ENCODE measurements at places on chromosomes 2 and 18.

DNA sequence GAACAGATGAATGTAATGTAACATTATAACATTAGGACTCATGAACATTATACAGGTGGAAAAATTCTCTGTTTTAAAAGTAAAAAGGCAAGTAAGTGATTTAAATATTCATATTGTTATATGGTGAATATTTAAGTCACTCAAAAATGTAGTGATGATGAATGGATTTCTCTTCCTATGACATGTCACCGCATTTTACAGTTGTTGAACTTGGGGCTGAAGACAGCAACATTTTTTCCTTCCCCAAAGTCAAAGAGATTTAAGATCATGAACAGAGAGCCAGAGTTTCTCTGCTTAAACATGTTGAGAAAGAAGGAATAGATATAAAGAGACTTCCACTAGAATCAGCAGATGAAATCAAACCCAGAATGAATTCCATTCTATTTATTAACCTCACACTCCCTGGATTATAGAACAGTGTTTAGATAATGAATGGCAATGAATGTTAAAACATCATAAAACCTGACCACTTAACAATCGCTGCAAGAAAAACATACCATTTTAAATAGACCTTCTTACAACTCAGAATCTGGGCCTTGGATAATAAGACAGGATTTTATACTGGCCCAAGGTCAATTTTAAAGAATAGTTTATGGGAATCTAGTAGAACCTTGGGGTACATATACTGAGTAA is 163.6 kb upstream of the SIX2 start:
- no peak for DNase-seq

- DNase-seq, result no peak
Measured at GRCh38 chr2:217610401-217610814, 392.4 kb downstream of the TNS1 start.

GRCh38 chr2:88811233-88811632 is 119.8 kb downstream of the RPIA start:
- no peak for DNase-seq

GRCh38 chr2:69831354-69831905 is 2.0 kb downstream of the GMCL1 start:
- DNase-seq, result no peak

DNA sequence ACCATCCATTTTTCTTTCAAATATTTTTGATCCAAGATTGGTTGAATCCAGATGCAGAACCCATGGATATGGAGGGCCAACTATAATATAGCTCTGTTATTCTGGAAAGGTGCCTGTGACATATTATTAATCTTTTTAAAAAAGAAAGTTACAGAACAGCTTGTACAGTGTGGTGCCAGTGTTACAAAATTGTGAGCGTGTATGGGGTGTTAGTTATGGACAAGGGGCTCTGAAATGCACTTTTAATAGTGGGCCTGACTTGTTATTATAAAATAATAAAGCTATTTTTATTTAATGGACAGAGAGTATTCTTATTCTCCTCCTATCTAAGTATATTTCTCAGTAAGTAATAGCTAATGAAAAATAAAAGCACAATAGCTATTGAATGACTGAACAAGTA is 111.2 kb downstream of the FARSB start:
- no peak for DNase-seq

DNA sequence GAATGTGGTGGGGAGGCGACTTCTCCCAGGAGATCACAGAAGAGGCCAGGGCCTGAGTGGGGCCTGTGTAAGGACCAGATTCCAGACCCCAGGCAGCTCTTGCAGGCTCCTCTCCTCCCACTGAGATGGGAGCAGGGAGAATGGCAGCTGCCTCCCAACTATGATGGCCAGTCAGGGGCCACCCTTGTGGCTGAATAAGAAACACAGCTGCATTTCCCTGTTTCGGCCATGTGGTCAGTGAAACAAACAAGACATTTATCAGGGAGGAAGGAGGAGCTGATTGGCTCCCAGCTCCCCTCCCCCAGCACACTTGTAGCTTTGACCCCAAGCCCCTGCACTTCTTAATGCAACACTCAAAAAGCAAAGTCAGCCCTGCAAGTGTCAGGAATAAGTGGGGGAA is 143.5 kb downstream of the CELF4 start:
- DNase-seq, result no peak

- DNase-seq, result no peak
Measured at GRCh38 chr2:36407413-36407812, 51.8 kb downstream of the CRIM1 start.

DNA sequence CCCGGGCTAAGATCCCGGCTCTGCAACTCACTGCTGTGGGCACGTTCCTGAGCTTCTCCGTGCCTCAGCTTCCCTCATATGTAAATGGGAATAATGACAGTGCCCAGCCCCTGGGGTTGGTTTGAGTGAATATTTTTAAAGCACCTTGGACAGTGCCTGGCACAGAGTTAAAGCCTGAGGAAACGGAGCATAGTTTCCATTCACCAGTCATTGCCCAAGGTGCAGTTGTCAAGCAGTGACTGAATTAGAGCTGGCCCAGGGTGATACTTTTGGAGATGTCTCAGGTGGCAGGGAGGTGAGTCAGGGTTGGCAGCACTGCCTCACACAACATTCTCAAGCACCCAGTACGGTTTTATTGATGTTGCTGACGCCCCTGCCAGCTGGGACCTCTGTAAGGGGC is 12.2 kb downstream of the TMEM177 start:
- DNase-seq, result no peak

DNA sequence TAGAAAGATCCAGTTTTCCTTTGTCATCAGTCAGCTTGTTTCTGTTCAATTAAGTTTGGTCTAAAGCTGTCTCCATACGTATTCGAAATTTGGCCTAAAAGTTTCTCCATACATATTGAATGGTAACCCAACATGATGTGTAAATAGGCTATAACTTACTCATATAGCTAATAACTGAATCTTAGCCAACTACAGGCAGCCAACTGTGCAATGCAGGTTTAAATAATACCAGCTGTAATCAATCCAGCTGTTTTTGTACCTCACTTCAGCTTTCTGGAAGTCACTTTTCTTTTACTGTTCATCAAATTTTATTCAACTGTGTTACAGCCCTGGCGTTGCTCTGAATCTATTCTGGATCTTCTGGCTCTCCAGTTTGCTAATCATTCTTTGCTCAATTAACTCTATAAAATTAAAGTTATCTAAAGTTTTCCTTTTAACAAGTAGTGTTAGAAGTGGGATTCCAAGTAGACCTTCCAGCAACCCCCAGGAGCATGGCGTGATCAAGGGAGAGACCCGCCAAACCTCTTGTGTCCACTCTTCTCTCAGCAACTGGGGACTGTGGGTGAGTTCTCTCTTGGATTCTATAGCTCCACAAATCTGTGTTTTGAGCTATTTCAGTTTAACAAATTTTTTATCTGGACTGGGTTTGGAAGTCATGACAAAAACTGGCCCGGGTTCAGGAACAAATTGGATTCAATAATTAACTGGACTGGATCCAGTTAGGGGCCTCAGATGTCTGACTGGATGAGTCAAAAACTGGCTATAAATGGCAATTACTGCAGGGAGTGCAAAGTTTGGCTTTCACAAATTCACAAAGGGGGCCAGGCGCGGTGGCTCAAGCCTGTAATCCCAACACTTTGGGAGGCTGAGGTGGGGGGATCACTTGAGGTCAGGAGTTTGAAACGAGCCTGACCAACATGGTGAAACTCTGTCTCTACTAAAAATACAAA is 329.7 kb upstream of the ST6GAL2 start:
- no peak for DNase-seq

- DNase-seq, result no peak
Measured at GRCh38 chr18:75221897-75222296, 11.3 kb downstream of the TSHZ1 start.

DNA sequence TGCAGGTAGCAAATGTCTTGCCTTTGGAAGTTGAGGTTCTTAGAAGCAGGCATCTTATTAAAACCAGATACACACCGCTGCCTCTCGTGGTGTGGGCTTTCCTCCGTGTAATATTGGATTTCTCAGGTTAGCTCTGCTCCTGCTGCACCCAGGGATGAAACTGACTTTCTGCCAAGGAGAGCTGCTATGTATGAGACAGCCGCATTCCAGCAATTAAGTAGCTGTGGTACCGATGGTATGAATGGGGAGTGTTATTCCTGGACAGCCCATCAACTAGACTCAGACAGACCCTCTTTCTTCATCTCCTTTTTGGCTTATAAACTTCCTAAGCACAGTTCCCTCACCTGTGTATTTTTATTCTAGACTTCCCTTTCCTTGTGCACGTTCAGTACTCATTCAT is 6.8 kb upstream of the EHD3 start:
- no peak for DNase-seq

DNA sequence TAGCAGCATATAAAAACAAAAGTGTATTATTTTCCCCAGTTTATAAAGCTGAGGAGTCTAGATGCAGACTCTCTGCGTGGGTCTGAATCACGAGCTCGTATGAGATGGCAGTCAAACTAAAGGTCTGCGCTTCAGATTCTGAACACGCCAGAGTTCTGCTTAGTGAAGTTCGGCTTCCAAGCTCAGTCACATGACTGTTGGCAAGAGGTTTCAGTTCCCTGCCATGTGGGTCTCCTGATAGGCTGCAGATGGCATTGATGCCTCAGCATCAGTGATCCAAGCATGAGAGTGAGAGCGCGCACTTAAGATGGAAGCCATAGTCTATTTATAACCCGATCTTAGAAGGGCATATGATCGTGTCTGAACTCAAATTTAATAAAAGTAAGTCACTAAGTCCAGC is 242.8 kb upstream of the DOK6 start:
- no peak for DNase-seq

- no peak for DNase-seq
Measured at GRCh38 chr2:212078103-212078502, 460.5 kb downstream of the ERBB4 start.

DNA sequence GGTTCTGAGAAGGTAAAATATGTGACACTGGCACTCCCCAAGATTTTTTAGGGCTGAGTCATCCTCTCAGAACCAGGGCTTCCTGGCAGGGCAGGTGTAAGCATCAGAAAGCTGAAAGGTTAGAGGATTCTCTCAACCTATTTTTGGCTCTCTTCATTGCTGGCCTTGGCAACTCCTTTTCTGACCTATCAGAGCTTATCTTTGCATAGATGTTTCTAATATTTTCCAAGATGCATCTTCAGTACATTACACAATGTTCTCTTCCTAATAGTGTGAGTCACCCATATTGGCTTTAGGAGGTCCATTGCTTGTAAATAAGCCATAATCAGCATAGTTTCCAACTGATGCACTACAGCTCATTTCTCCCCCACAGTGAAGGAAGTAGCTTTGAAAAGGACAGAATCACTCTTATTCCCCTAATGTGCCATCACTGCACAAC is 2008.4 kb upstream of the PIK3C3 start:
- DNase-seq, result no peak

DNA sequence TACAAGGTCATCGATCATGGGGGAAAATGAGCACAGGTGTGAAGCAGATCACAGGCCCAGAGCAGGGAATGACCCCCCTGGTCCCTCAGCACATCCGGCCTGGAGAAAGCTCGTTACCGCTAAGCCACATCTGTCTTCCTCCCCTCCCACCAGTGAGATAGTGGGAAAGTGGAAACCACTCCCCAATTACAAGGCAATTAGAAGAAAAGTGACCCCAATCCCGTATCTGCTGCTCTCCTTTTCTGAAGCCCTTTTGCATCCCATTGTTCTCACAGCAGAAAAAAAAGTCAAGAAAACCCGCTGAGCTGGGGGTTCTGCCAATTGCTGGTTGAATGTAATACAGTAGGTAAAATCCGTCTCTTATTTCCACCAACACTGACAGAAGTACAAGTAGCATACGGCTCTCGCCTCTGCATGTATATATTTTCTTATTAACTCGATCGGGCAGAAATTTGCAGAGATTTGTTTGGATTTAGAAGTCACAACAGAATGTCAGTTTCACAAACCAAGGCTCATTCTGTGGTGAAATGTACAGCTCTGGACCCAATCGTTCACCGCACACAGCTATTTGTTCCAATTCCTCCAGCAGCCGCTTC is 287.0 kb downstream of the TCF4 start:
- no peak for DNase-seq

DNA sequence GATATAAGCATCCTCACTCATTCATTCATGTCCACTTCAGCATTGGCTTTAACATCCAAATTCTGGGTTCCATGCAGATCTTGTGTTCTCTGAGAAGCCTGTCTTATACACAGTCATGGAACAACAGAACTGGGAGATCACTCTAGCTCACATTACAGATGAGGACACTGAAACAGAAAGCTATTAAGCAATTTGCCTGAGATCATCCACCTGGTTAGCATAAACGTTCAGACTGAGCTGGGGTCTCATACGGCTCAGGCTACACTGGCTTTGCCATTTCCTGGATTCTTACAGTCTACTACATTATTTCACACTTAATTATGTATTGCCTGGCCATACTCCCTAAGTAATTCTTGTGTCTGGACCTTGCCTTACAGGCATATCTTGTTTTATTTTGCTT is 169.4 kb upstream of the FANCL start:
- DNase-seq, result no peak

DNA sequence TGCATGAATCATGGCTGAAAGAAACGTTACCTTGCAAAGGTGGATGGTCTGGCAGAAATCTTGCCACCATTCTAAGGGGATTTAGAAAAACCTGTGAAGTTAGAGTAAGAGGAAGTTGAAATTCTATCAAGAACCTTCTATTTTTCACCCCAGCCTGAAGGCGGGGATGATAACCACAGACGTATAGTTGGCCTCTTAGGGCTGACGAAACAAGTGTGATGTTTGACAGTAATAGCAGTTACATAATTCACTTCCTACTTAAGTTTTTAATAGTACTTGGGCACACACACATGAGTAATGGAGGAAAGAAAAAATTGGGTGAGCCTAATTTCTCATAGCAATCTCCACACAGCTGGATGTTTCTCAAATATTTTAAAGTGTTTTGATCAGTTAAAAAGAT is 336.6 kb upstream of the SALL3 start:
- DNase-seq, result no peak

GRCh38 chr2:37833423-37833822 is 91.7 kb upstream of the RMDN2 start:
- DNase-seq, result no peak

DNA sequence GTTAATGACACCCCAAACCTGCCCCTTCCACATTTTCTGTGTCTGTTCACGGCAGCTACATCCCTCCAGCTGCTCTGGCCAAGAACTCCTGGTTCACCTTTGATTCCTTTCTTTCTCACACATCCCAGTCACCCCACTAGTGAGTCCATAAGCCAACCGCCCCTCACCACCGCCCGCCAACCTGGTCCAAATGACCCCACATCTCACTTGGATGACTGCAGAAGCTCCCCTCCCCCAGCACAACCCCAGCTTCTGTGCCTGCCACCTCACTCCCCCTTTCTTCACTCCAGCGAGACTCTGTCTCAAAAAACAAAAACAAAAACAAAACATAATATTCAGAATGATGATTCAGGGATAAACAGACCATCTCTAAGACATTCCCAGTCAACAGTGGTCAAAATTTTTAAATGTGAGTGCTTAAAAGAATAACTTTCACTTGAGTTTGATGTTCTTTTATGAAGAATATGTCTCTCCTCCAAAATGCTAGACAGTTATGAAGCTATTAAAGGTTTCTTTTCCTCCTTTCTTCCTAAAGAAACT is 3.2 kb downstream of the CYS1 start:
- DNase-seq, result no peak

GRCh38 chr2:46462936-46463335 is 16.4 kb upstream of the TMEM247 start:
- no peak for DNase-seq

- DNase-seq, result no peak
Measured at GRCh38 chr2:208511016-208511415, 104.4 kb downstream of the PTH2R start.
